ENCODE measurements at places on chromosomes 4 and X. TPM values are rescaled to one million over a fixed set of nuclear protein-coding genes. Genes with fewer than 3 reads are reported as not detected.

Gene PNMA3
- 0.14 TPM for total RNA-seq

- DNase-seq = no peak
These were observed 71.0 kb downstream of the TMA16 start for GRCh38 chr4:163565226-163566135.

DNA sequence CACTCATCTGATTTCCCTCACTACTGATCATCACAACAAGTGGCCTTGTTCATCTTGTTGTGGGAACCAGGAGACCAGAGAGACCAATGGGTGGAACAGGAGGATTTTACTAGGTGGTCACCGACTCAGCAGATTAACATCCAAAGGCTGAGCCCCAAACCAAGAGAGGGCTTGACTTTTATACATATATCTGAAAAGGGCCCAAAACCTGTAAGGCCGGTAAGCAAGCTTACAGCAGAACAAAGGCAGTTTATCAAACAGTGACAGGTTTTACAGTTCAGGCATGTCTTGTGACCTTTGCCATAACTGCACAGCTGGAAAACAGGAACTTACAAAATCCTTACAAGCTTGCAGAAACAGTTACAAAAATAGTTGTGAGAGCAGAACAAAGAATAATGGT is 195.9 kb downstream of the OR13H1 start:
- no peak for DNase-seq

DNA sequence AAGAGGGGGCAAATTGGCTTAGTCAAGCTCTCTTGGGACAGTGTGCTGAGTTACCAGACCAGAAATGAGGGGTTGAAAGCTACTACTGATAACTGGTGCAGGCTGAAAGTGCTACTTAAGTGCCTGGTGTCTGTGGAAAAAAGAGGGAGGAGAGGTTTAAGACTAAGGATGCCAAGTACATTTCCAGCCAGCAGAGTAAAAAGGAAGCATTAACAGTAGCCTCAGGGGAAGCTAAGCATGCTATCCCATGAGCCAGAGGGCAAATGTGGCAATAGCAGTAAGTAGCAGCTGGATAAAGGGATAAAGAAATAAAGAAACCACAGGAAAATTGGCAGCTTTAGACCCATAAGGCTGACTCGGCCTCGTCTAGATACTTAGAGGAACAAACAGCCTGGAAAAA is 196.3 kb upstream of the MAB21L2 start:
- no peak for DNase-seq

Gene GSX2
- total RNA-seq = not detected

GRCh38 chrX:131671735-131672134 is 127.9 kb downstream of the OR13H1 start:
- no peak for DNase-seq

Gene POU4F2
- total RNA-seq = not detected

Gene PRPS2
- 15.2 TPM for total RNA-seq

DNA sequence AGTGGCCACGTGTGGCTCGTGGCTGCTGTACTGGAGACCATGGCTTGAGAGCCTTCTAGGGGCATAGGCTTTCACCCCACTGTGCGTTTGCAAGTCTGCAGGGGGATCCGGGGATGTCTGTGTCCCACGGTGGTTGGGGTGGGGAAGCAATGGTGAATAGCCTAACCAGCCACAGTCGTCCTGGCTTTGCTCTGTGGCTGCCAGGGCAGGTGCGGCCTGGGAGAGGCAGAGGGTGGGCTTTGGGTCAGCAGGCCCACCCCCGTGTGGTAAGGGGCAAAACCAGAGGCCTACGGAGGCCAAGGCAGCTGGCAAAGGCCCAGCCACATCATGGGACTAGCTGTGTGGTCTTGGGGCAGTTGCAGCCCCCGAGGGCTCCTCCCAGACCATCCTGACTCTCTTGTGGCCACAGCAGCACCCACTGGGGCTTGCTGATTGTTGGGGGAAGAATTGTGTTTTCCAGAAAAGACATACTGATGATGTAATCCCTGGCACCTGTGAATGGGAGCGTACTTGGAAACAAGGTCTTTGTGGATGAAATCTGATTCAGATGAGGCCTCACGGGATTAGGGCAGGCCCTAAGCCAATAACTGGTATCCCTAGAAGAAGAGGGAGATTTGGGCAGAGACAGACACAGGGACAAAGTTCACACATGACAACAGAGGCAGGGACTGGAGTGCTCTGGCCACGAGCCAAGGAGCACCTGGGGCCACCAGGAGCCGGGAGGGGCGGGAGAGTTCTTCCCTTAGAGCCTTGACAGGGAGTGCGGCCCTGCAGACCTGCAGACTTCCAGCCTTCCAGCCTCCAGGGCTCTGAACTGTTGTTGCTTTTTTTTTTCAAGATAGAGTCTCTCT is 2.9 kb downstream of the CPZ start:
- DNase-seq = no peak

DNA sequence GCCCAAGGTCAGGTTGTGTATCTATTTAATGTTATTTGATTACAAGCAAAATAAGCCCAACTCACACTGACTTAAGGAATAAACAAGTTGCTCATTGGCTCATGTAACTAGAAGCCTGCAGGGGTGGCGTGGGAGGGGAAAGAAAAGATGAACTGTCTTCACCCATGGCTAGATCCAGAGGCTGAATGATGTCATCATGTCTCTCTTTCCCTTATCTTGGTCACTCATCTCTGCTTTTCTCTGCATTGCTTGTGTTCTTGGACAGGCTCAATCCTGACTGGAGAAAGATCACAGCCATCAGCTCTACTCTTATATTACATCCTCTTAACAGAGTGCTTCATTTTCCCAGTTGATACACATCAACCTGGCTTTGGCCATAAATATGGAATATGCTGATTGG is 290.0 kb upstream of the DIAPH2 start:
- DNase-seq = no peak
